ENCODE measurements at places on chromosomes 2 and 18.

- DNase-seq, result peak; percentile 34
Measured at GRCh38 chr18:50356036-50356945, 18.6 kb upstream of the SKA1 start.

- DNase-seq, result no peak
Measured at GRCh38 chr2:31011587-31011986, 126.7 kb downstream of the GALNT14 start.

GRCh38 chr18:55633032-55633431 is 45.0 kb upstream of the TCF4 start:
- no peak for DNase-seq

GRCh38 chr18:26335156-26335555 is 108.9 kb downstream of the TAF4B start:
- DNase-seq, result no peak

- DNase-seq, result no peak
Measured at GRCh38 chr2:167787021-167787420, 460.4 kb downstream of the STK39 start.

GRCh38 chr18:581096-581495 is 916 bp downstream of the CETN1 start:
- no peak for DNase-seq

- DNase-seq, result no peak
Measured at GRCh38 chr2:74688881-74689280, 34.8 kb downstream of the SEMA4F start.

DNA sequence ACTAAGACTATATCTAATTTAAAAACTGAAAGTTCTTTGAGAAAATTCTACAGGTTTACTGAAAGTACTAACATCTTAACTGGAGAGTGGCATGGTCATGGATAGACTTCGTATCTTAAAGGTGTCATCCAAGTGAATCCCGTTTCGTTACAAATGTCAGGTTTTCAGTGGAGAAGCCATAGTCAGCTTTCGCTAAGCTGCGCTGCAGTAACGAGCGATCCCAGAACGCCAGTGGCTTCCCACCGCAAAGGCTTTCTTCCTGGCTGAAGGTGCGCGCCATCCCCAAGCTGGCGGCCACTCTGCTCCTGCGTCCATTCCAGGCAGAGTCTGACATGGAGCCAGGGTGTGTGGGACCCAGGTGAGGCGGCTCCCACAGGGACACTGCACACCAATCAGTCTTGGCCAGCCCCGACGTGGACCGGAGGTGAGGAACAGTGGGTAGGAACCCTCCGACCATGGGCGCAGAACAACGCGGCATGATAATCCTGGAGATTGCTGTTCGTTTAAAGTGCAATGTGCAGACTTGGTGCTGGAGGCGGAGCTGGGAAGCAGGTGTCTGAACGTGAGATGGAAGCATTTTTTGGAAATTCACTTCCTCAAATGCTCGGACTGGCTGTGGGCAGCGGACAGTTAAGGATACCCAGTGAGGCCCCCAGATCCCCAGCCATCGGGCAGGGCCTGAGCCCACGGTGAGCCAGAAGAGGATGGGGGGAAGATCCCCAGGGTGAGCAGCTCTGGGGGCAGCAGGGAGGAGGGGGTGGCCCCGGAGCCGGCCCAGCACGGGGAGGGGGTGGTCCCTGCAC is 27.8 kb upstream of the KCNG2 start:
- DNase-seq, result no peak

All from CD4-positive, alpha-beta T cell treated with Interleukin-4 for 1 hour (primary cell).